ENCODE measurements at places on chromosomes 13 and 19.
A peak's percentile ranks its signal among the peaks of the same experiment; 100 is the strongest.

DNA sequence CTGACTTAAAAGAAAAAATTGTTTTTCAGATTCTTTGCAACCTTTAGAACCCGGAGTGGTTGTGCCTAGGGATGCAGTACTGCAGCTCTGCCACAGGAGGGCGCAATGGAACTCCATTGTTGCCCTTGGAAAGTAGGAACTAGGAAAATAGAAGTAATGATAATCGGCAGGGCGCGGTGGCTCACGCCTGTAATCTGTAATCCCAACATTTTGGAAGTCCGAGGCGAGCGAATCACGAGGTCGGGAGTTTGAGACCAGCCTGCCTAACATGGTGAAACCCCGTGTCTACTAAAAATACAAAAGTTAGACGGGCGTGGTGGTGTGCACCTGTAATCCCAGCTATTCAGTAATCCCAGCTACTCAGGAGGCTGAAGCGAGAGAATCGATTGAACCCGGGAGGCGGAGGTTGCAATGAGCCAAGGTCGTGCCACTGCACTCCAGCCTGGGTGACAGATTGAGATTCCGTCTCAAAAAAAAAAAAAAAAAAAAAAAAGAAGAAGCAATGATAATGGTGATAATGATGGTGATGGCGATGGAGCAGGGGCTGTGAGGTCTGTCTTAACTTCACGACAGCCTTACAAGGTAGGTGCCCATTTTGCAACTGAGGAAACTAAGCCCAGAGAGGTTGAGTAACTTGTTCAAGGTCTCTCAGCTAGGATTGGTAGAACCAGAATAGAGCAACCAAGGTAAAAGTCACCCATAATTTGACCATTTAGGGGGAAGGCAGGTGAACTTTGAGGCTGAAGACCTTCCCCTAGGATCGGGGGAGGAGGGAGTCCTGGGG is 5.5 kb upstream of the ADAMTS10 start:
- peak; percentile 64 for DNase-seq

DNA sequence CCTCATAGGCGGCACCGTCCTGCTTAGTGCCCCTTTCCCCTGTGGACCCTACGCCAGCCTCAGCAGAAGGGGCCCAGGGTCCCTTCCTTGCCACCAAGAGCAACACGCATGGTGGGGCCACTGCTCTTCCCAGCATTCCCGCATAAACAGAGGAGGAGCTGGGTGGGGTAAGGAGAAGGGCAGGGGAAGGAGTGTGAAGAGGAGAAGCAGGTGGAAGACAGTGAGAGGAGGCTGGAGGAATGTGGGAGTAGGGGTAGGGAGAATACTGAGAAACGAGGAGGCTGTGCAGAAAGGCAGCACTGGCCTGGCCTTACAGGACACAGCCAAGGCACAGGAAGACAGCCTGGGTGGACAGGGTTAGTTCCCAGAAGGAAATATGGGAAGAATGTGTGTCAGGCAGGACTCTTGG is 43.9 kb downstream of the ZNF331 start:
- no peak for DNase-seq

DNA sequence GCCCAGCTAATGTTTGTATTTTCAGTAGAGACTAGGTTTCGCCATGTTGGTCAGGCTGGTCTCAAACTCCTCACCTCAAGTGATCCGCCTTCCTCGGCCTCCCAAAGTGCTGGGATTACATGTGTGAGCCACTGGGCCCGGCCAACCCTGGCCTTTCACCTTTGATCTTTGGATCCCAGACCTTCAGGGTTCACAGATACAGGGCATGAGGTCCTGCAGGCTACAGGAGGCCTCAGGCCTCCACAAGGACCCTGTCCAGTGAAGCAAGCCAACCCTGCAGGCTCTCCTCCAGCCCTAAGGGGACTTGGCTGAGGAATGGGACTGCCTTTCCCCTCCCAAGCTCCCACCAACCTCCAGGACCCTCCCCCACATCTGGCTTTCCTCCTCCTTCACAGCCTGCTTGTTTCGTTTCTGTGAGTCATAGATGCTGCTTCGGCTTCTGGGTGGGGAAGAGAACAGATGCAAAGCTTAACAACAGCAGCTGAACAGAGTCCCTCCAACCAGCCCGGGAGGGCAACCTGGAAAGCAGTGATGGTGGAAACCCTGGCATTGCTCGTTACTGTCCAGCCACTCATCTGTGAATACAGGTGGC is 11.8 kb downstream of the ARHGEF18 start:
- no peak for DNase-seq

DNA sequence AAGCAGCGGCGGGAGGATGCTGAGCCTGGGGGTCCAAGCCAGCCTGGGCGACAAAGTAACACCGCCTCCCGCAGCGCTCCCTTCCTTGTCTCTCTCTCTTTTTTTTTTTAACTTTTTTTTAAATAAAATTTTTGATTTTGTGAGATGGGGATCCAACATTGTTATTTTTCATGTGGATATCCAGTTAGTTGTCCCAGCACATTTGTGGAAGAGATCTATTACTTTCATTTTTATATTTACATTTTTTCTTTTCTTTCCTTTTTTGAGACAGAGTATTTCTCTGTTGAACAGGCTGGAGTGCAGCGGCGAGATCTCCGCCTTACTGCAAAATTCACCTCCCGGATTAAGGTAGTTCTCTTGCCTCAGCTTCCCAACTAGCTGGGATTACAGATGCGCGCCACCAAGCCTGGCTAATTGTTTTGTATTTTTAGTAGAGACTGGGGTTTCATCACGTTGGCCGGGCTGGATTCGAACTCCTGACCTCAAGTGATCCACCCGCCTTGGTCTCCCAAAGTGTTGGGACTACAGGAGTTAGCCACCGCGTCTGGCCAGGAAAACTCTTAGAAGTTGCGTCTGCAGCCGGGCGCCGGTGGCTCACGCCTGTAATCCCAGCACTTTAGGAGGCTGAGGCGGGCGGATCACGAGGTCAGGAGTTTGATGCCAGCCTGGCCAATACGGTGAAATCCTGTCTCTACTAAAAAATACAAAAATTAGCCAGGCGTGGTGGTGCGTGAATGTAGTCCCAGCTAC is 19.4 kb downstream of the ZNF816 start:
- no peak for DNase-seq

DNA sequence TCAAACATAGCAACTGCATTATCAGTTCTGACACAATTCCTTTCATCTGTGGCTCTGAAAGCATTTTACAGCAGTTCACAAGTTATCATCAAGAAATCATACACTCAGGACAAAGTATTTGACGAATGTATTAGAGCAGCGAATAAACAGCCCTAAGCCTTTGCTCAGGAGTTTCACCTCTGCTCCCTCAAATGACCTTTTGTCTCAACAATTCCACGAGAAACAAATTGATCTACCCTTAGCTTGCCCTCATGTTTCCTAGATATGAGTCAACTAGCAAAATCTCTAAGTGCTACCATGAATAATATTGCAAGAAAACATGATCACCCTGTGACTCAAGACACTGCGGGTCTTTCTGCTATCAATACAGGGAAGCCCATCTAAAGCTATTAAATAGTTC is 396.1 kb downstream of the EFNB2 start:
- no peak for DNase-seq

GRCh38 chr19:34678085-34678412 is 571 bp downstream of the ZNF302 start:
- no peak for DNase-seq

DNA sequence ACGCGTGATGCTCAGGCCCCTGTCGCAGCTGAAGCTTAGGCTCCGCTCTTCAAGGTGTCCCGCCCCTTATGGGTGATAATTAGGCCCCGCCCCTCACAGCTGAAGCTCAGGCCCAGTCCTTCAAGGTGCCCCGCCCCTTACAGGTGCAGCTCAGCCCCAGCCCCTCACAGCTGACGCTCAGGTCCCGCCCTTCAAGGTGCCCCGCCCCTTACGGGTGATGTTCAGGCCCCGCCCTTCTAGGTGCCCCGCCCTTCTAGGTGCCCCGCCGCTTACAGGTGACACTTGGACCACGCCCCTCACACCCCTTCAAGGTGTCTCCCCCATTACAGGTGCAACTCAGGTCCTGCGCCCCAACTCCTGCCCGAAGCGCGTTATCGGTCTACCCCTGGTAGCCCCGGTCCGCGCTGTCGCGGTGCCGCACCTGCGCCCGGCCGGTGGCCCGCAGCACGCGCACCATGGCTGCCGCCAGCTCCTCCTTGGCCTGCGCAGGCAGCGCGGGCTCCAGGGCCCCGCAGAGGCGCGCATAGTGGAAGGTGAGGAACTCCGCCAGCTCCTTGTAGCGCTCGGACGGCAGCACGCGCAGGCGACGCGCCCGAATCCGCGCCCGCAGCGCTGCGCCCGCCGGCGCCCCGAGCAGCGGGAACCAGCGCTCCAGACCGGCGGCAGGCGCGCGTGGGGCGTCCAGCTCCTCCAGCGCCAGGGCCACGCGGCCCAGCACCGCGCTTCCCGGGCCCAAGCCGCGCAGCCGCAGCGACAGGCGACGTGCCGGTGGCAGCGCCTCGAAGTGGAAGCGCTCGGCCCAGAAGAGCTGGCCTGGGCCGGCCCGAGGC is 7.3 kb downstream of the RASAL3 start:
- DNase-seq, result no peak

DNA sequence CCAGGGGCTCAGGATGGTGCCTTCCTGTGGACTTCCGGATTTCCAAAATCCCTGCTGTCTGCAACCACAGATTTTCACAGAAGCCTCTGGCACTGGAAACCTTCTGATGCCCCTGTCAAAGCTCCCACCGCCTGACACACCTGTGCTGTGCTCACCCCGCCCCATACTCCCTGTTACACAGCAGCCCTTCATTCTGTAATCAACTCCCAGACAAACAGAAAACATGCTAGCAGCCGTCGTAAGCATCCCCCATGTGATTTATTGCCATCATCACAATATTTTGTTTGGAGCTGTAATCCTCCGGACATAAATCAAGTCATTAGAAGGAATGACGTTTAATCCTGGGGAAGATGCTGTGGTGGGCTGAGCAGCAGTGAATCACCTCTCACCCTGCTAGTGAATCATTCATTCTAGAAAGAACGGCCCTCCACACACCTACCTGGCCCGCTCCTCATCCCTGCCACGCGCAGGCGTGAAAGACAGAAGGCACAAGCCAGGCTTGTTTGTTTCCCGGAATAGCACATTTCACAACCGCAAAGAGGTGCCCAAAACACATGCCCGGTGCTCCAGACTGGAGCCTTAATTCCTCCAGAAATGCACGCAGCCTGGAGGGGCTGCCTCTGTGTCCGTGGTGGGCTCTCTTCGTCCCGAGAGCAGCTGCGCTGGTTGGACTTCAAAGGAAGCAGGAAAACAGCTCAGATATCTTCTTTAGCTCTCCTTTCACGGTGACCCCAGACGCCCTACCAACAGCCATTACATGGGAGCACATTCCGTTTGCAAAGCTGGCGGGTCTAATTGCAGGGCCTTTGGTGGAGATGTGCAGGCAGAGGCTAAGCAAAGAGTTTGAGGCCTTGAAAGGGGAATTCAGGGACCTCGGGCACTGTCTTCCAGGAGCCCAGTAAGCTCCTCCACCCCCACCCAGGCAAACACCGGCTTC is 41.3 kb upstream of the KCTD15 start:
- DNase-seq, result no peak
